Stimulated activated CD8-positive, alpha-beta memory T cell treated with anti-CD3 and anti-CD28 coated beads, Interleukin-4, amount 100 ng/mL, for 1 hour (primary cell): ENCODE measurements at places on chromosomes 1 and 21.
A peak's percentile ranks its signal among the peaks of the same experiment; 100 is the strongest.

DNA sequence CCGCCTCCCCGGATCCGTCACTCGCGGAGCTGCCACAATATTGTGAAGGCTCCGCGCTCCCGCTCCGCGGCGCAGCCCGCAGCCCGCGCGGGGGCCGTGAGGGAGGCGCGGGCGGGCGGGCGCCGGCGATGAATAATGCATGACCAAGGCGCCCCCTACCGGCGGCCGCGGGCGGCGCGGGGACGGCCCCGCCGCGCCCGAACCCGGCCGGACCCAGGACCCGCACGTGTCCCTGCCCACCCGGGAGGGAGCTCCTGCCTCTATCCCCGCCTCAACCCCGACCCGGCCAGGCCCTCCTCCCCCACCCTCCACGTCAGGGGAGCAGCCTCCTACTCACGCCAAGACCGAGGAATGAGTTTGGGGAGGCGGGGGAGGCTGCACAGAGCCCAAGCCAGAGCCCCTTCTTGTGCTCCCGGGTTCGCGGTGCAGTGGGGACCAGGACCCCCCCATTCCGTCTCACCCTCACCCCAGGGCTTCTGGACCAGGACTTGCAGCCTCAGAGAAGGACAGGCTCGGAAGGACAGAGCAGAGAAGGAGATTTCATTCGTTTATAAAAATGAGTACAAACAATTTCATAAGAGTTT is 70.8 kb upstream of the CASZ1 start:
- peak; percentile 33 for DNase-seq

GRCh38 chr1:88499671-88500070 is 184.4 kb upstream of the PKN2 start:
- no peak for DNase-seq

DNA sequence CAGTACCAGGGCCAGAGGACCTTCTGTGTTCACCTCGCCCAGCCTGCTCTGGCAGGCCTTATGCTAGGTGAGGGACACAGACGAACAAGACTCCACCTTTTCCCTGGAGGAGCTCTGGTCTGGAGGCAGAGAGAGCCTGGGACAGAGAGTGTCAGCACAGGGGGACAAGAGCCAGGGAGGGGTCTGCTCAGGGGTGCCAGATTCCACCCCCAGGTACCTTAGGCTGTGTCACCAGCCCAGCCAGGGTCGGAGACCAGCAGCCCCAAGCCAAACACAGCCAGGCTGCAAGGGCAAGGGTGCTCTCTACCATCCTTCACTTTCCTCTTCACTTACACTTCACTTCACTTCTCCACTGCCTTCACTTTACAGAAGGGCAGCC is 4.3 kb upstream of the LRP8 start:
- DNase-seq: no peak

DNA sequence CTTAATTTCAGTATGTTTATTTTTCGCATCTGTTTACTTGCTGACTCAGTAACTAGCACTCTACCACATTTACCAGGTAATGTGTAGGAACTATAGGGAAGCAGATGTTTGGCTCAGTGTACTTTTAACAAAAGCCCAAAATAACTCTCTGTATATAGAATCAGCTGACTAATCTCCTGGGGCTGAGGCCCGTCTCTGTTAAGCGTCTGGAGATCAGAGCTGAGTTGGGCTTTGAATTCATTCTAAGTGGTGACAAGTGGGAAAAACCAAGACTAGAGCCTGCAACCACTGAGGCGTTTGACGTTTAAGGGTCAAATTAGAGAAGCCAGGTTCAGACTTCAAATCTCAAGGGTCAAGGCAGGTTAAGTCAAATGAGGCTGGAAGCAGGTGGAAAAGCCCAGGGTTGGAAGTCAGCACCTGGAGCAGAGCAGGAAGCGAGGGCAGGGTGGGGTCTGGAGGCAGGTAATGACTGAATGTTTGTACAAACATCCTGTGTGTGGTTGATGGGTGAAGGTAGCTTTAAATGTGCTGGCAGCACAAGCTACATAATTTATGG is 56.8 kb upstream of the LYST start:
- no peak for DNase-seq

DNA sequence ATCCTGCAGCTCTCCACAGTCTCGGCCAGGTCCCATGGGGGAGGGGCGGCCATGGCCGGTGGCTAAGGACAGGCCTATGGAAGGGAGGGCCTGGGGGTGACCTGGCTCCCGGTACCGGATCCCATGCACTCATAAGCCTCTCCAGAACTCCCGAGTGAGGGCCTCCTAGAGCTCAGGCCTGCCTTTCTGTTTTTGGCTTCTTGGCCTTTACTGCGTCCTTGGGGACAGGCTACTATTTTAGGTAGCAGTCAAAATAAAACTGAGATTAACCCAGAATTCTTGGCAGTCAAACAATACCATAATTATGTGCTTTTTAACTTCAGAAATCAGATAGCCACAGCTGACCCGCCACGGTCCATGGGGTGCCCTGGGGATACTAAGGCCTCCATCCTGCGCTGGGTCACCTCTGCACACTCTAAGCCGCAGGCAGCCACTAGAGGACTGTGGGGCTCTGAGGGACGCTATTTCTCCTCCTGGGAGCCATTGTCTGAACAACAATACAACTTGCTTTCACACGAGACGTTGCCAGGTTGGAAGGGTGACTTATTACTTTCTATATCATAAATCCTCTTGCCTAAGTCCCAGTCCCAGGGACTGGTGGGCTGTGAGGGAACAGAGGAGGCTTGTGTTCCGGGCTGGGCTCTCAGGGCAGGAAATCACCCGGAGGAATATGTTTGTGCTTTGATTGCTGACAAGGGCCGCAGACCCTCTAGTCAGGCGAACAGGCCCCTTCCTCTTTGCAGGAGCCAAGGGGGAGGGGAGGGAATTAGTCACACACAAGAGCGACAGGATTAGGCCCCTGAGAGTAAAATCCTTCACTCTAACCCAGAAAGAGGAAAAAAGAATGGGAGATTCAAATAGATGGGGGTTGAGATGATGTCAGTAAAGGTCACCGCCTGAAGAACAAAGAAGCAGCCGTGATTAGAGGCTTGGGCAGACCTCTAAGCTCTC is 40.7 kb upstream of the BCAR3 start:
- no peak for DNase-seq

DNA sequence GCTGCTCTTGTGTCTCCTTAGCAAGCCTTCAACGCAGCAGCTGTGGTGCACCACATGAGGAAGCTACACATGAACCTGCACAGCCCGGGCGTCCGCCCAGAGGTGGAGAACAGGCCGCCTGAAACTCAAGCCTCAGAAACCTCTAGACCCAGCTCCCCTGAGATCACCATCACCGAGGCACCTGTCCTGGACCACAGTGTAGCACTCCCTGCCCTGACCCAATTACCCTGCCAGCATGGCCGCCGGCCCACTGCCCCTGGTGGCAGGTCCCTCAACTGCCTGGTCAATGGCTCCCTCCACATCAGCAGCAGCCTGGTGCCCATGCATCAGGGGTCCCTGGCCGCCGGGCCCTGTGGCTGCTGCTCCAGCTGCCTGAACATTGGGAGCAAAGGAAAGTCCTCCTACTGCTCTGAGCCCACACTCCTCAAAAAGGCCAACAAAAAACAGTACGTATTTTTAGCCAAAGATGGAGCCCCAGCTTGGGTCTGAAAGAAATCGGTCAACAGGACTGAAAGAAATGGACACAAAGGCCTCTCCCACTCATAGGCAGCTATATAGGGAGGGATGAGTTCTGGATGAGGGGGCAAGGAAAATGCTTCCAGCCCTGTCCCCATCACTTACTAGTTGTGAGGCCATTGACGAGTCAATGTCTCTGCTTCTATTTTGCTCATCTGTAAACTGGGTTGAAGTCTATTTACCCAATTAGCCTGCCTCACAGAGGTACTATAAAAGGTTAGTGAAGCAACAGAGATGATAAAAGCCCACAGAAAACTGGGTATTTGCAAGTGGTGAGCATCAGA is 28.5 kb downstream of the CAMK1G start:
- no peak for DNase-seq

GRCh38 chr1:112312315-112312714 is 83.7 kb upstream of the CTTNBP2NL start:
- DNase-seq: no peak

GRCh38 chr1:163914785-163915413 is 593.1 kb downstream of the NUF2 start:
- DNase-seq: no peak

DNA sequence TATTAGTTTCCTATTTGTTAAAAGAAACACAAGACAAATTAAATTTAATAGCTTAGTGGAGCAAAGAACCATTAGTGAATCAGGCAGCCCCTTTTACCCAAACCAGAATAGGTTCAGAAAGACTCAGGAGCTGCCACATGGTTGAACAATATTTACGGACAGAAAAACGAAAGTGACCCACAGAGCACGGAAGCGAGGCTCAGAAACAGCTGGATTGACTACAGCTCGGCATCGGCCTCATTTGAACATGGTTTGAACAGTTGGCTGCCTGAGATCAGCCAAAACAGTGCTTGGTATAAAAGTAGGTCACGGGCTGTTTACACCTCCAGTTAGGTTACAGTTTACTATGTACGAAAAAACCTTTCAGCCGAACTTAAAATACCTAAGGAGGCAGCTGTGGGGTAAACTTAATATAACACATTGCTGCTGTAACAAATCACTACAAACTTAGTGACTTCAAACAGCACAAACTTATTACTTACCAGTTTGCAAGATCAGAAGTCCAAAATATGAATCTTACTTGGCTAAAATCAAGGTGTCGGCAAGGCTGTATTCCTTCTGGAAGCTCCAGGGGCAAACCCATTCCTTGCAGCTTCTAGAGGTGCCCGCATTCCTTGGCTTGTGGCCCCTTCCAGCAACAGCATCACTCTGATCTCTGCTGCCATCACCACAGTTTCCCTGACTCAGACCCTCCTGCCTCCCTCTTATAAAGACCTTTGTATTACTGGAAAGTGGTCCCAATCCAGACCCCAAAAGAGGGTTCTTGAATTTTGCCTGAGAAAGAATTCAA is 11.8 kb downstream of the PADI4 start:
- DNase-seq: no peak

GRCh38 chr1:18913065-18913835 is 10.9 kb upstream of the ALDH4A1 start:
- DNase-seq: peak; percentile 59

GRCh38 chr1:24186711-24186992 is 437 bp downstream of the IFNLR1 start:
- no peak for DNase-seq

DNA sequence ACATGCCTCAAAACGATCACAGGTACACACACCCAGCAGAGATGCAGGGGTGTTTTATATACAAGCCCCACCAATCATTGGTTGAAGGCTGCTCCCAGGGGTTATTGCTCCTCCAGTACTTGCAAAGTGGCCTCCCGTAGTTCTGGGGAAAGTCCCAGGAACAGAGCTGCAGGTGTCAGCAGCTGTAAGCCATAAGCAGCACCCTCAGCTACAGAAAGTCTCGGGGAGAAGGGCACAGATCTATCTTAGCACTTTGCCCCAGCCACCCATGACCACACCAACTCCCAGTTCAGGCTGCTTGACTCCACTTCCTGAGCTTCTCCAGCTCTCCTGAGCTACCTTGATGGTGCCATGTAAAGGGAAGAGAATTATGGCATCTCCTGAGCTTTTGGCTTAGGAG is 222.7 kb upstream of the GJB5 start:
- DNase-seq: no peak
